CD4-positive, alpha-beta T cell treated with Interferon gamma for 1 hour (primary cell): ENCODE measurements at places on chromosomes 16 and 17.

DNA sequence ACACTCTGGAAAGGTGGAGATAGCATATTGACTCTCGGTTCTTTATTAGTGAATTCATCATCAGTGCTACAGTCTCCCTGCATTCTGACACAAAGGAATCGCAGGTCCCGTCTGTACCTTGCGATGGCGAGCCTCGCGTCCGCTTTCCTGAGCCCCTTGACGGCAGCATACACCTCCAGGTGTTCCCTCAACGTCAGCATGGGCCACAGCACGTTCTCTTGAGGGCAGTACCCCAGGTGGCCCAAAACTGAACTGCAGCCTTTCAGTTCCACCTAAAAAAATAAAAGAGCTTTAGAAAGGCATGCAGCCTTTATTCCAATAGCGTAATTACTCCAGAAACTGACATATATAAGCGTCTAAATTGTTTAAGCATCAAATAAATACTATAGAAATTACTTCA lies 24.2 kb upstream of the ABCA9 start:
- no peak for DNase-seq

- no peak for DNase-seq
Observed at GRCh38 chr16:11033629-11034420, 89.5 kb downstream of the CLEC16A start.

DNA sequence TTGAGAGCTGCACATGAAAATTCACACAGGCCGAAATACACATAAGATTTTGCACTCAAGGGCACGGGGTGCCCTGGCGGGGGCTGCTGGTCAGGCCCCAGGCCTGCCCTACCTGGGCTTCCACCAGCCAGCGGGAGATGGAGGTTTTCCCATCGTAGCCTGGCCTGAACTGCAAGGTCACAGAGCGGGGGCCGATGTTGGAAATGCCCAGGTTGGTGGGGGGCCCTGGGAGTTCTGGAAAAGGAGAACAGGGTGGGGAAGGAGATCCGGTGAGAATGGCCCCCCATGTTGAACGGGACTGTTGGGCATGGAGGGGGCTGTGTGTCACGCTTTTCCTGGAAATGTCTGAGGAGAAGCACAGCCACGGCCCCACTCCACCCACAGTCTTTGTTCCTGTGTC lies 87.3 kb upstream of the CDC42EP4 start:
- DNase-seq: no peak

DNA sequence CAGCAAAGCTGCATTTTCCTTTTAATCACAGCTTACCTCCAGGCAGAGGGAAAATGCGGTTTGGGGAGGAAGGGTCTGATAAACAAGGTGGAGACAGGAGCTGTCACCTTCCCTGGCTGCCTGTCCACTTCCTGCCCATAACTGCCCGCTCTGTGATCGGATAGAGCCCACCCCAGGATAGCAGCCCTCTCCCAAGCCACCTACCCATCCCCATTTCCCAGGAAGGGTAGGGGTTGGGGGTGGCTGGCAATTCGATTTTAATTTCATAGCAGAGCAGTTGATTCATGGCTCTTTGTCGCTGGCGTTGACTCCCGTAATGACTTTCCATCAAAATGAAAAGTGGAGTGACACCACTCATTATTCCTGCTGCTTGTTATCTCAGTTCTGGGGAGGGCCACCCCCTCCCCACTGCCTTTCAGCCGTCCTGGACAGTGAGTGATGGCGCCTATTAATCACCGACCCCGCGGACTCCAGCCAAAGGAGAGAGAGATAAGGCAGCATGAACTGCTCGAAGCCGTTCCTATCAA lies 11.2 kb downstream of the CDK5RAP3 start:
- no peak for DNase-seq

GRCh38 chr16:68834550-68834949 lies 8.8 kb upstream of the TANGO6 start:
- DNase-seq: no peak

- no peak for DNase-seq
Observed at GRCh38 chr16:24748242-24748641, 18.8 kb downstream of the TNRC6A start.

DNA sequence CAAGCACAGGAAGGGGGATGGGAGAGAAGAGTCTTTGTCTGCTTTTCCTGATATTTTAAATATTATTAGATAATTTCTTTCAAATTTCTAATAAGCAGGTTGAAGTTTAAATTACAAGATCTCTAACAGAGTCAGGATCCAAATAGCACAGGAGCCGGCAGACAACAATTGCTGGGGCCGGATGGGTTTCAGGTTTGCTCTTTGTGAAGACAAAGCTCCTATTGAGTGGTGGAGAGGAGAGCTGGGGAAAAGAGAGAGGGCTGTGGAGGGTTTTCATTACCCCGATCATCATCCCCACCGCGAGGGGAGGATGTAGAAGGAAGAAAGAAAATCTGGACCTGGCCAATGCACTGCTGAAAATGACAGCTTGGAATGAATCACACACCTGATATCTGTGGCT lies 197.3 kb downstream of the SOX9 start:
- DNase-seq: no peak
